ENCODE measurements at places on chromosomes 16 and 17. TPM values are rescaled to one million over a fixed set of nuclear protein-coding genes. Genes with fewer than 3 reads are reported as not detected.
A peak's percentile ranks its signal among the peaks of the same experiment; 100 is the strongest.

The TBC1D3L gene
- 5.4 TPM for total RNA-seq

The BRD7 gene
- total RNA-seq, result 38.4 TPM

The RND2 gene
- 0.12 TPM for total RNA-seq

GRCh38 chr16:17520561-17520960 lies 49.8 kb upstream of the XYLT1 start:
- H3K4me1 ChIP-seq, result no peaks in the 10 kb centered on the region
- no peak overlapping the region for H3K27ac ChIP-seq
- DNase-seq, result no peak
- H3K27me3 ChIP-seq, result no peaks in the 10 kb centered on the region
- H3K36me3 ChIP-seq, result no peaks in the 10 kb centered on the region

DNA sequence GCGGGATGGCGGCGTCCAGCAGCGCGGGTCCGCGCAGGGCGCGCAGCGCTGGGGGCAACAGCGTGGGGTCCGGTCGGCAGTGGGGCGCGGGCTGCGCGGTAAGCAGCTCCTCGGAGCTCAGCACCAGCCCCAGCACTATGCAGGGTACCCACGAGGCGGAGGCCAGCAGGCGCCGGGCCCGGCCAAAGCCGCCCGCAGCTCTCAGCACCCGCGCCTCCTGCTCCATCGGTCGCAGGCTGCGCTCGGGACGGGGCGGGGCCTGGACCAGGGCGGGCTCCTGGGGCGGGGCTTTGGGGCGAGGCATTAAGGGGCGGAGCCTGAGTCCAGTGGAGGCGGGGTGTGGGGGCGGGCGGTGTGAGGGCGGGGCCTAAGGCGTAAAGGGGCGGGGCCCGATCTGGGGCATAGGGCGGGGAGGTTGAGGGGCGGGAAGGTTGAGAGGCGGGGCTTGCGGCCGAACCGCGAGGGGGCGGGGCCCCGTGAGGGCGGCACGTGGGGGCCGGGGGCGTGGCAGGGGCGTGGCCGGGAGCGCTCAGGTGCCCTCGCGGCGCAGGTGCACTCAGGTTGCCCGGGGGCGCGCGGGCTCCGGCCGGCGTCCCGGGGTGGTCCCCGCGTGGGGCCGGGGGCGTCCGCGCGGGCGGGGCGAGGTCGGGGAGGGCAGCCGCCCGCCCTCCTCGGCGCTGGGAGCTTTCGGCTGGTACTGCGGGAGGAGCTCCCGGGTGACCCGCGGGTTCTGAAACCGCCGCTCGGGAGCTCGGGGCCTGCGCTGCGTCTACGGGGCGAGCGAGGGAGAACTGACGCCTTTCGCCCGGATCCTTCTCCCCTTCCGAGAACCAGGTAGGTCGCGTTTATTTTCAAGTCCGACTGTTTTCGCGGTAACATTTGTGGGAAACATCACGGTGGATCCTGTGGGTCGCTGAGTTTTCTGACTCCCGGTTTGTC lies 1.4 kb upstream of the SLC22A31 start:
- peak overlapping the region; percentile 74 for H3K4me3 ChIP-seq
- 0 out of 2 replicates have a peak, but pooled peaks cover 4% of the 10 kb centered on the region for H3K27me3 ChIP-seq
- H3K27ac ChIP-seq, result no peak overlapping the region
- DNase-seq, result peak; percentile 77
- H3K36me3 ChIP-seq, result no peaks in the 10 kb centered on the region

DNA sequence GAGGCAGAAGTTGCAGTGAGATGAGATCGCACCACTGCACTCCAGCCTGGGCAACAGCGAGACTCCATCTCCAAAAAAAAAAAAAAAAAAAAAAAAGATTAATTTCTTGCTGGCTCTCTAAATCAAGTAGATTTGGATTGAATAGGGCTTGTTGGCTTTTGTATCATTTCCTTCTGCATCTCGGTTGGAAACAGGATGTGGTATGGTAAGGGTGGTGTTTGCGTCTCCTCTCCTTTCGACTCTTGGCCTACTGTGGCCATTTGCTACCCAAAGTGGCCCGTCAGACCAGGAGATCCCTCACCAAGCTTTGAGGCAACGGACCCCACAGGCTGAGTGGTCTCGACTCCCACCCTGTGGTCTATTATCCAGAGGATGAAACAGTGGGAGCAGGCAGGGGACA lies 168.0 kb upstream of the IRX3 start:
- H3K4me3 ChIP-seq, result no peak overlapping the region

GRCh38 chr16:48609652-48610029 lies 339 bp downstream of the N4BP1 start:
- H3K27ac ChIP-seq, result peak overlapping the region; percentile 75
- no peak for DNase-seq
- no peaks in the 10 kb centered on the region for H3K27me3 ChIP-seq
- H3K4me3 ChIP-seq, result peak overlapping the region; percentile 80

DNA sequence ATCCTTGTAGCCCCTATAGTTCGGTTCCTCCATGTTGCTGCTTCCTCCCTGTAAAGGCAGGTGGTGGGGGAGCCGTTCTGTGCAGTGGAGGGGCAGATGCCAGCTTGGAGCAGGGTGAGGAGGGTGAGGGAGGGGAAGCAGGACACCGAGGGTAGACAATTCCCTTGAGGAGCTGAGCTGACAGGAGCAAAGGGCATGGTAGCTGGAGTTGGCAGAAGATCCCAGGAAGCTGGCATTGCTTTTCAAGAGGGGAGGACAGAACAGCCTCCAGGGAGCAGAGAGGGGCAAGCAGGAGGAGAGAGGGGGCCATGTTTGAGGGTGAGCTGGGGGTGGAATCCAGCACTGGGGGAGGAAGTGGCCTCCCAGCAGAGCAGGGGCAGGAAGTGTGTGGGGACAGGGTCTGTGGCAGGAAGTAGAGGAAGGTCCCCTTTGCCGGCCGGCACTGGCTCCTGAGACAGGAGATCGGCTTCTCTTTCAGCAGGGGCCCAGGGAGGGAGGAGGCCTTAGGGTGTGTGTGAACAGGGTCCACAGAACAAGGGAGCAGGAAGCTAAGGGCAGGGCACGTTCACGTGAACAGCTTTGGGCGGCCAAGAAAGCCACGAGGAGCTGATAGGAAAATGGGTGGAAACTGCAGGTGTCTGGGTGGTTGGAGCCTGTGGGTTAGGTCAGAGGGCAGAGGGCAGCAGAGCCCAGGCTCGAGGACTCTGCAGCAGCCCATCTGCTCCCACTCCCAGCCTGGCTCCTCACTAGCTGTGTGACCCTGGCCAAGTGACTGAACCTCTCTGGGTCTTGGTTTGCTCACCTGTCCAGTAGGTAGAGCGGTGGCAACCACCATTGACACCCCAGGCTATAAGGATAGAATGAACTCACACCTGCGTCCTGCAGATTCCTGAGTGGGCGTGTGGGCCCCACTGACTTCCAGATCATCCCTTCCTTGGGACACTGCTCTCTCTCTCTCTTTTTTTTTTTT lies 17.5 kb upstream of the SPNS2 start:
- peaks cover 24% of the 10 kb centered on the region for H3K4me1 ChIP-seq
- H3K27me3 ChIP-seq, result no peaks in the 10 kb centered on the region
- no peak overlapping the region for H3K27ac ChIP-seq
- DNase-seq, result no peak
- H3K4me3 ChIP-seq, result no peak overlapping the region

- H3K4me3 ChIP-seq, result no peak overlapping the region
- peaks cover under 1% of the 10 kb centered on the region for H3K4me1 ChIP-seq
- H3K27me3 ChIP-seq, result no peaks in the 10 kb centered on the region
- no peak overlapping the region for H3K27ac ChIP-seq
Observed at GRCh38 chr16:11340710-11341109, 4.5 kb upstream of the RMI2 start.

GRCh38 chr17:63686138-63686685 lies 13.7 kb downstream of the LIMD2 start:
- H3K27me3 ChIP-seq, result no peaks in the 10 kb centered on the region
- H3K4me1 ChIP-seq, result no peaks in the 10 kb centered on the region
- H3K4me3 ChIP-seq, result no peak overlapping the region
- DNase-seq, result no peak

- no peak overlapping the region for H3K27ac ChIP-seq
- H3K36me3 ChIP-seq, result no peaks in the 10 kb centered on the region
- peaks cover 6% of the 10 kb centered on the region for H3K27me3 ChIP-seq
- no peak overlapping the region for H3K4me3 ChIP-seq
- DNase-seq, result no peak
Observed at GRCh38 chr17:34549966-34550365, 29.4 kb upstream of the TMEM132E start.

- no peak for DNase-seq
- H3K27me3 ChIP-seq, result no peaks in the 10 kb centered on the region
- no peaks in the 10 kb centered on the region for H3K4me1 ChIP-seq
- H3K4me3 ChIP-seq, result no peak overlapping the region
- H3K36me3 ChIP-seq, result peaks cover 2% of the 10 kb centered on the region
Observed at GRCh38 chr16:89412811-89413210, 77.5 kb downstream of the ANKRD11 start.

- H3K27me3 ChIP-seq, result no peaks in the 10 kb centered on the region
- H3K27ac ChIP-seq, result no peak overlapping the region
Observed at GRCh38 chr16:4519274-4520058, 19.1 kb downstream of the CDIP1 start.

DNA sequence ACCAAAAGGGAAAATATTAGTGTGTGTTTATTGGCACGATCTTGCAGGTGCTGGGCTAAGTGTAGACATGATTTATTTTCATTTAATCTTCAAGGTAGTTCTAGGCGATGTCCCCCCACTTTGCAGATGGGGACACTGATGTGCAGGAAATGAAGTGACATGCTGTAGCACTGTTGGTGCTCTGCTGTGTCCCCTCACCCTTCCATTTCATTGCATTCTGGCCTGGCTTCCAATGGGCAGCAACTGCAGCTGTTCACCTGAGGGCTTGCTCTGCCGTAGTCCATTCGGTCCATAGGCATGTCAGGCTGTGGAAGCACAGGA lies 123.9 kb downstream of the PRKCB start:
- H3K36me3 ChIP-seq, result no peaks in the 10 kb centered on the region
- H3K27me3 ChIP-seq, result peaks cover 9% of the 10 kb centered on the region
- H3K4me1 ChIP-seq, result no peaks in the 10 kb centered on the region
- no peak for DNase-seq
